CD4-positive, alpha-beta memory T cell (primary cell): ENCODE measurements at places on chromosomes 1 and 21. TPM values are rescaled to one million over a fixed set of nuclear protein-coding genes. Genes with fewer than 3 reads are reported as not detected.

ZSWIM5 gene
- total RNA-seq = 3.4 TPM

ATP1A1 gene
- total RNA-seq = 251 TPM

GJB3 gene
- not detected for total RNA-seq

OR6F1 gene
- not detected for total RNA-seq

LENEP gene
- total RNA-seq = 1.1 TPM

RBM11 gene
- total RNA-seq = 1.7 TPM

LCE1A gene
- not detected for total RNA-seq
